A549 treated with Mapracorat at 1 μM for 4 hours (cell line): ENCODE measurements at places on chromosomes 1 and 21. TPM values are rescaled to one million over a fixed set of nuclear protein-coding genes. Genes with fewer than 3 reads are reported as not detected.

The EXTL2 gene
- total RNA-seq, result 6.4 to 7.9 TPM (median 7.1 TPM) in 5 replicates

The DEPDC1 gene
- 10.1 to 15.1 TPM (median 13.5 TPM) in 5 replicates for total RNA-seq

The GNB1 gene
- total RNA-seq, result 176 to 211 TPM (median 198 TPM) in 5 replicates

The GJA4 gene
- total RNA-seq, result 0.13 TPM in 1 of 5 replicates, not detected in the others

The RPE65 gene
- total RNA-seq, result not detected in 5 replicates

The S100A16 gene
- total RNA-seq, result 481 to 560 TPM (median 517 TPM) in 5 replicates

The LCE1C gene
- total RNA-seq, result not detected in 5 replicates

The SLC25A34 gene
- total RNA-seq, result 0.19 to 0.53 TPM (median 0.30 TPM) in 5 replicates

The FCMR gene
- total RNA-seq, result 4.7 to 6.4 TPM (median 4.9 TPM) in 5 replicates

The SPATA45 gene
- total RNA-seq, result not detected in 5 replicates
